ENCODE measurements at places on chromosomes 12 and 14. TPM values are rescaled to one million over a fixed set of nuclear protein-coding genes. Genes with fewer than 3 reads are reported as not detected.
A peak's percentile ranks its signal among the peaks of the same experiment; 100 is the strongest.

GRCh38 chr12:69254862-69255261 lies 15.5 kb downstream of the CPSF6 start:
- DNase-seq: no peak

GRCh38 chr14:90513161-90514014 lies 116.6 kb downstream of the CALM1 start:
- DNase-seq: no peak

DNA sequence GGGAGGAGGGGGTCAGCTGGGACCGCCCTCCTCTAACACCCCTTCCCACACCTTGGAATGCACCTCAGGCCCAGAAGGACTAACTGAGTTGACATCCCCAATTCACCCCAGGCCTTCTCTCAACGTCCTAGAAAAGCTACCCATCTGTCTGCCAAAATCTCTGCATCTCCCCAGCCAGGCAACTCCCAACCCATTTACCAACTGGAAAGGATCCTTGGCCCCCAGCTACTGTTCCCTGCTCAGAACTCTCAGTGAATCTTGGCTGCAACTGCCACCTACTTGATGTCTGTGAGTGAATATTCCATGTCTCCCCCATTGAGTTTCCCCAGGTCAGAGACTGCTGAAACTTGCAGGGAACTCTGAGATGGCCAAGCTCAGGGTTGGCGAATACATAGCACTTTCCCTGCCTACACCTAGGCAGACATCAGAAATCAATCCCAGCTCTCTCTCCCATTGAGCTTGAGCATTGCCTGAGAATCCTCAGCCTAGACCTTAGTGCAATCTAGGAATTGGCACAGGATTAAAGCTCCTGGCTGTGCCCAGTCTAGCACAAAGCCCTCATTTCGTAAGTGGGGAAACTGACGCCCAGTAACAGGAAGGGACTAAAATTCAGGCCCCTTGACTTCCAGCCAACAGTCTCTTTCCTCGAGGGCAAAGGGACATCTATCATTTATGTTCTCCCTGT lies 71.9 kb upstream of the NCOR2 start:
- no peak for DNase-seq

ENDOU gene
- not detected for total RNA-seq

- no peak for DNase-seq
Measured at GRCh38 chr12:63163541-63163940, 12.5 kb upstream of the AVPR1A start.

GRCh38 chr14:104692939-104693315 lies 3.5 kb downstream of the INF2 start:
- no peak for DNase-seq

DNA sequence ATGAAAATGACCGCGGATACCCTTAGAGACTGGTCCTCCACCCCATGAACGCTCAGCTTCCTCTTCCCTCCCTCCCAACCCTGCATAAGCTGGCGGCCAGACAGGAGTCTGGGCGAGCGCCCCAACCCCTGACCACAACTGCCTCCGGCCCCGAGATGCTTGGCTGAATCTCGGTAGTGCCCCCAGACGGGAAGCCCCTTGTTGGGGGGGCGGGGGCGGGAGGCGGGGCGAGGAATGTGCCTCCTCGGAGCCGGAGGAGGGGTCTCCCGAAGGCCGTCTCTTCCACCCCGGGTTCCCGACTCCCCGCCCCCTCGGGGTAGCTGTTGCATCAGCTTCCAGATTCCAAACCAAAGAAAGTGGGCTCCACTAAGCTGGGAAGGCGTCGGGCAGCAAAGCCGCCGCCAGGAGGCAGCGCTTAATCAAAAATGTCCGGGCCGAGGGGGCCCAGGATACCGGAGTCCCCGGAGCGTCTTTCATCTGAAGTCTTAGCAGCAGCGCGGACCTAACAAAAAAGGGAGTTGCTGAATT lies 7.1 kb upstream of the MRPL52 start:
- peak; percentile 57 for DNase-seq

DNA sequence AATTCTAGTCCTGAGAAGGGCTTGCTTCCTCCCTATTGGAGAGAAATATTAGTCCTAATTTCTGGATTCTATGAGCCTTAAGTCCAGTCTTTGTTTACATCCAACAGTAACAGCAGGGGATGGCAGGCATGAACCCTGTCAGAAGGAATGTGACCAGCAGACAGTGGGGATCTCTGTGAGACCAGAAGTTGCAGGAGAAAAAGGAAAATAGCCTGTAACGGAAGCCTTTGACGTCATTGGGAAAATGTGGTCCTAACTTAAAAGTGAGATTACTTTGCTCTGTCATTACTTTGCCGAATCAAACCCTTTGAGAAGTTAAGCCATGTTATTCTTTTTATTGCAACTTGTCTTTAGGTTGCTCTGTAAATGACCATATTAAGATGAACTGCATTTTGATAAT lies 218.2 kb upstream of the PRICKLE1 start:
- no peak for DNase-seq

GRCh38 chr12:102234599-102234998 lies 37.0 kb upstream of the PMCH start:
- no peak for DNase-seq

DNA sequence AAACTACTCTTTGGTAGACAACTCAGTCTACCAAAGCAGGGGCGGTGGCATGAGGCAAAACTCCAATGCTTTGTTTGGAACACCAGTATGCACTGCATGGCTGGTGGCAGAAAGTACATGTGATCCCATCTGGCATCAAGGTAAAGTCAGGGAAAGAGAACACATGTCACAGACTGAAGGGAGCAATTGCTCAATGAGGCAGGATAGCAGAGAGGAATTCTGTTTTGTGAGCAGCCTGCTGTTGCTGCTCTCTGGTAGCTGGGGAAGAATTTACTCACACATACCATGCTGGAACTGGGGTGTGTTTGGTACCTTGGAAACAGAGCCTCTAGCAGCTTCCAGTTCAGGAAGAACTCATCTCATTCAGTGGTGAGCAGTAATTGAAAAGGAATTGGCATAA lies 84.8 kb downstream of the HELB start:
- DNase-seq: no peak

GRCh38 chr12:13433768-13434167 lies 237.2 kb downstream of the EMP1 start:
- no peak for DNase-seq

GRCh38 chr12:8033153-8034044 lies 883 bp downstream of the FOXJ2 start:
- peak; percentile 54 for DNase-seq

OR4E2 gene
- not detected for total RNA-seq

DNA sequence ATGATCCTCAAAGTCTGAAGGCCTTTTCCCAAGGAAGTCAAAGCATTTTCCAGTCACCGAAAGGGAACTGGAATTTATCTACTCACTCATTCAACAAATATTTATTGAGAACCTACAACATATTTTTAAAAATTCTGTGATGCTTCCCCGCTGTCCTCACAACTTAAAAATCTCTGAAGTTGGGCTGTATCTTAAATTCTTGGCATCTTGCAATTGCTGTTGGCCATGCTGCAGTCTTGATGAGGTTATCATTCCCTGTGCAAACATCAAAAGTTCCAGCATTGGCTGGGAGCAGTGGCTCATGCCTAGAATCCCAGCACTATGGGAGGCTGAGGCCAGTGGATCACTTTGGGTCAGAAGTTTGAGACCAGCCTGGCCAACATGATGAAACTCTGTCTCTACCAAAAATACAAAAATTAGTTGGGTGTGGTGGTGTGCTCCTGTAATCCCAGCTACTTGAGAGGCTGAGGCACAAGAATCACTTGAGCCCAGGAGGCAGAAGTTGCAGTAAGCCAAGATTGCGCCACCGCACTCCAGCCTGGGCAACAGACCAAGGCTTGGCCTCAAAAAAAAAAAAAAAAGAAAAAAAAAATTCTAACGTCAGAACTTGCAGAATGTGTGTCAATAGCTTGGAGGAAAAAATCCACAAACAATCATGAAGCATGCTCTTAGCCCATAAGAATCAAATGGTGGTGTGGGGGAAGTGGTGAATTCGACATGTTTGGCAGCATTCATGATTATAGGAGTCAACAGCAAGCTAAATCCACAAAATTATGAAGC lies 34.9 kb downstream of the CCDC177 start:
- DNase-seq: no peak

DNA sequence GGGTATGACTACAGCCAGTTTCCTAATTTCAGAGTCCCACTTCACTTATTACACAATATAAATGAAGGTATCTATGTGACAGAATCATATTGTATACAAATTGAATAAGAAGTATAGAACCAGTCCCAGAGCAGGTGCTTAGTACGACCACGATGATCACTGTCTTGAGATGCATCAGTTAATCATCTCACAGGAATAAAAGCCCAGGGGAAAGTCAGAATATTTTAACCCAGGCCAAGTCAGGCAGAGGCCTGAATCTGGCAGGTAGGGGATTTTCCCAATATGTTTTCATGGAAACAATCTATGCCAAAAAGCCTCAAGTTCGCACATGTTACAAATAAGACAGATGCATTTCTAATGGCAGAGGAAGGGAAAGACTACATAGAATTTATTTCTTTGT lies 758.4 kb downstream of the BCL11B start:
- no peak for DNase-seq

GRCh38 chr12:124769163-124769530 lies 94.5 kb downstream of the SCARB1 start:
- DNase-seq: no peak

LUM gene
- not detected for total RNA-seq

SIX6 gene
- total RNA-seq: not detected

- DNase-seq: no peak
Measured at GRCh38 chr12:106118381-106119130, 20.2 kb downstream of the NUAK1 start.

GRCh38 chr14:54136894-54137613 lies 180.4 kb upstream of the BMP4 start:
- no peak for DNase-seq

DNA sequence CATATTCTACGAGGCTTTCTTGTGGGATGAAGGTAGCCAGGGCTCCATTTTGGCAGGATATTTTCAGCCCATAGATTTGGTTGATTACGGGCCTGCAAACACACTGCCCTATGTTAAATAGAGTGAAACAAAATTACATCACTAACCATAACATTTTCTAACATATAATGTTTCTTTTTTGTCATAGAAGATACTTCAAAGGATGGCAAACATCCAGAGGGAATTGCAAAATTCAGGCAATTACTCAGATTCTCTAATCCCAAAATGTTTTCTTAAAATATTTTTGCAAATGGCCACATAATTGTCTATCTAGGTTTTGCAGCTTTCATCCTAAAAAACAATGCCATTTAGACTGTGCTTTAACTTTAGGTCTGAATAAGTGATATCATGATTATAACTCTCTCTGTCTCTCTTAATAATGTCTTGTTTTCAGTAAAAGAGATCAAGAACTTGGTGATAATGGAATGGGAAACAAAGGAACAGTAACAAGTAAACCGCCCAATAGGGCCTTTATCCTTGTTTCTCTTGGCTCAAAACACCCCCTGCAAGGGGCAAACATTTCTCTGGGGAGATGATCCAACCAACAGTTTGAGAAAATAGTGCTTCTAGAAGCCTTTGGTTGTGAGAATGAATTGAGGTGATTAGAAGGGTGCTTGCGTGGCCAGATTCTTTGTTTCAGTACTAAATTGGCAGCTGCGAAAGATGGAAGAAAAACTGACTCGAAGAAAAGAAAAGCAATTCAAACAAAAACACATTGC lies 54.4 kb upstream of the BTG1 start:
- DNase-seq: no peak

GRCh38 chr14:52253503-52253902 lies 14.0 kb upstream of the PTGDR start:
- no peak for DNase-seq

SLC4A8 gene
- 2.2 TPM for total RNA-seq
